ENCODE measurements at places on chromosomes 3 and 15.
A peak's percentile ranks its signal among the peaks of the same experiment; 100 is the strongest.

DNA sequence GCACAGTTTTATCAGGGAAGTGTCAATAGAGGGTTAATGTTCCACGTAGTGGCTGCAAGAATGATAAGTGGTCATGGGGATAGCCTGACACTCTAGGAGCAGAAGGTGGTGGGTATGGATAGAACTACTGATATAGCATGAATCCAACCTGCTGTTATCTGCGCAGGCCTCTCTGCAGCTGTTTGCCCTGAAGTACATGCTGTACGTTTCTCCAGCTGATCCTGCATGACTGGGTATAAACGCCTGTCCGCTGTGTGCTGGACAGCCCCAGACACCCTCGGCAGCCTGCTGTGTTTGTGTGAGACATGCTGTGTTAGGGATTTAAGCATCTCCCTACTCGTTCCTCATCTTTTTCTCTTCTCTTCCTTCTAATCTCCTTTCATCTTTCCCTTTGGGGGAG lies 87.1 kb downstream of the LPP start:
- DNase-seq, result peak; percentile 35

GRCh38 chr15:48144889-48145288 lies 24.1 kb downstream of the SLC24A5 start:
- no peak for DNase-seq

DNA sequence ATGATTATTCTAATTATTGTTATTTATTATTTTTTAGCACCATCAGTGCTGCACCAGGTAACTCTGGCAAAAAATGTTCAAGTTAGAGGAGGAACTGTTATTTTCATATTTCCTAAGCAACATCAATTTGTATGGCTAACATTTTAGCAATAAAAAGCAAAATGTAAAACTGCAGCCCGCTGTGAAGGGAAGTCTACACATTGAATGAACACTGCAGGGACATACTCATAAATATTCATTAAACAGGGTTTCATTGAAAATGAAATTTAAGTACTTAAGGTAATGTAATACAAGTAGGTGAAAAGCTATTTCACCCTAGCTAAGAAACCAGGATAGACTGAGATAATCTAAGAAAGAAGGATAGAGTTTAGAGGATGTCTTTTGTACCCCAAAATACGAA lies 532.7 kb downstream of the NLGN1 start:
- no peak for DNase-seq

DNA sequence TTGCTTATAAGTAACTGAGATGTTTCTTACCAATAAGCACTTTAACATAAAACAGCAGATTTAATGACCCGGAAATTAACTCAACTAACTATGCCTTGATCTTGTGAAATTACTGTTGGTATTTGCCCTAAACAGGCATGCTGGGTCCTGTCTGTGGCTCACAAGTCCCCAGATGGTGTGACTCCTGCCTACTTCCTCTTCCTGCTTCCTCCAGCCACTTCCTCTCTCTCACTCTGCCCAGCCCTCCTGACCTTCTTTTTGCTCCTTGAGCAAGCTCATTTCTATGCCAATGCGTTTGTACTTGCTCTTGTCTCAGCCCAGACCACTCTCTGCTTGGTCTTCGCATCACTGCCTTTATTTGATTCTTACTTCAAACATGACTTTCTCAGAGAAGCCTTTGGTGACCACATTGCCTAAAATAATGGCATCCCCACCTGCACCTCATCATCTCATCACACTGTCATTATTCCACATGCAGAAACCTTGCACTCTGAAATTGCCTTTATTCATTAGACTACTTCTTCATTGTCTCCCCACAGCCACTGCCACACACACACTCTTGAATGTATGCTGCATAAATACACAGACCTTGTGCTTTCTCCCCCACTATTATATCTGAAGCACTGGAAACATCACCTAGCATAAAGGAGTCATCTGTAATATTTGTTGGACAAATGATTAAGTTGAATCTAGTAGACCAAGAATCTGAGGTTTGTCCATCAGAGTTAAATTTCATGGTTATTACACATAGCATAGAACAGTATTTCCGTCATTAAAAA lies 256.3 kb upstream of the SEMA6D start:
- DNase-seq, result no peak

- DNase-seq, result no peak
Observed at GRCh38 chr3:5112043-5112442, 10.0 kb upstream of the ARL8B start.

DNA sequence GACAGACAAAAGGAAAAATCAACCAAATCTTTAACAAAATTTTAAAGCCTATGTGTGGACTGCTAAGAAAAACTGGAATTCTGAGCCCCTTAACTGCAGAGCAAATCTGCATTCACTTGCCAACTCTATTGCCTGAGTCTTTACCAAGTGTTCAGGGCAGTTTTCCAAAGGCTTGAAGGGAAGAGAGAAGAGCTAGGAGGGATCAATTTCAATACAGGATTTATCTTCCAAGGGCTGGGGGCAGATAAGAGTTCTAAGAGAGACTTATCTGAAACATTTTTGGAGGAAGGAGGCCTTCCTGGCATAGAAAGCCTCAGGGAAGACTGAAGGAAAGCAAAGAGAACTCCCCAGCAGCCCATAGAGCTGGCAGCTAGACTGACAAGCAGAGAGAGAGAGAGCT lies 31.4 kb upstream of the LSAMP start:
- DNase-seq, result no peak

GRCh38 chr3:109132801-109133473 lies 3.6 kb upstream of the C3orf85 start:
- no peak for DNase-seq

DNA sequence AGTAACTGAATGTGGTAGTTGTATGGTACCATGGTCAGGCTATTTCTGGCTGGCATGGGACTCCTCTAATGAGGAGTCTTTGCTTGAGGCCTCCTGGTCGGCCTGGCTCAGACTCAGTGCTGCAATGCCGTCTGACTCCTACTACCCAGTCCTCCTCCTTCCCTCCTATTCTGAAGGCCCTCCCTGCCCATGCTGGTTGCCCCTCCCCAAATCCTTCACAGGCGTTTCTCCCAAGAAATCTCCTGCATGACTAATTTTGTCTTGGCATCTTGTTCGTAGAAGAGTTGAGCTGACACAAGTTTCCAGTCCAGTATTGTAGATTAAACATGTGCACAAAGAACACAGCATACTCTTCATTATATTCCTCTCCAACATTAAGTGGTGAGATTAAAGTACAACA lies 115.5 kb downstream of the NFKBIZ start:
- DNase-seq, result peak; percentile 45

- no peak for DNase-seq
Observed at GRCh38 chr3:118468801-118469200, 565.8 kb downstream of the IGSF11 start.

DNA sequence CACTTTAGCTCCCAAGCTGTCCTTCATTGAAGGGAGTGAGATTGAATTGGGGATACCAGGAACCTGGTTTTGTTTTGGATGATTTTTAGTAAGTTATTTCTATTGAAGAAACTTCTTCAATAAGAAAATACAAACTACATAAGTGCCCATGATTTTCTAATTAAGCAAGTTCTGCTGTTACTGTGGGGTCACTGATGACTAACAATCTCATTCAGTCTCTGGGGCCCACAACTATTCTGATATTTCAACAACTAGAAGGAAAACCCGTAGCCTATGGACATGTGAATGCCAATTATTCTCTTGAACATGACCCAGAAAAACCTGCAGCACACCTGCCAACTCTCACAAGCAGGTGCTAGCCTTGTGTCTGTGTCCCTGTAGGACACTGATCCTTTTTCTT lies 184.6 kb downstream of the DCLK3 start:
- peak; percentile 49 for DNase-seq

- DNase-seq, result no peak
Observed at GRCh38 chr15:76467136-76467535, 130.6 kb downstream of the ISL2 start.

DNA sequence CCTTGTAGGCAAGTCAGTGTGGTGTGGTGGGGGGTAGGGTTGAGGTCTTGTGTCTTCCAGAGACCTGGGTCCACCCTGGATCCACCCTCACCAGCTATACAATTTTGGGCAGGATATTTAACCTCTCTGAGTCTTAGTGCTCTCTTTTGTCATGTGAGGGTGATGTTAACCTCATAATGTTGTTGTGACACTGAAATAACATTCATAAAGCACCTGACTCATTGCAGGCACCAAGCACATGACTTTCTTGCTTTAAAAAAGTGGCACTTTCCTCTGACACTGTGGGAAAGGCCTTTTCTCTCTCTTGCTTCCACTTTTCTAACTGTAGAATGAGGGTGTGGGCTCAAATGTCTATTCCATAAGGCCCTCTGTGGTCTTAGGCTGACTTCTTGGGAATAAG lies 75.5 kb downstream of the SCN10A start:
- no peak for DNase-seq

- DNase-seq, result peak; percentile 67
Observed at GRCh38 chr3:127588806-127589577, 1.5 kb downstream of the TPRA1 start.

DNA sequence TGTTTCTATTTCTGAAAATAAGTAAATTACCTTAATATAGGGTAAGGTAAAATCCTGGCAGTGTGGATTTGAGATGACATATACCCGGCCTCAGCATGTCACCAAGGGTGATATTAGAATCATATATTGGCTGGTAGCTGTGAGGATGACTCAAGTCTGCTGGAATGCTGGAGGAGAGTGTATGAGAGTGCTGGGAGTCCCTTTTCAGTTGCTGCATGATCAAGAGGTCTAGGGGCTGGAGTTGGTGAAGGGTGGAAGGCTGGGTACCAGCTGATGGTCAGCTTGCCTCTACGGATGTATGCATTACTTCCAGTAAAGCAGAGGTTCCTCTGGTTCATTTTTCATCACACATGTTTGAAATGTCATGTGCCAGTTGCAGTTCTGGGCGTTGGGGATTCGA lies 40.6 kb downstream of the SLC25A26 start:
- DNase-seq, result peak; percentile 27

DNA sequence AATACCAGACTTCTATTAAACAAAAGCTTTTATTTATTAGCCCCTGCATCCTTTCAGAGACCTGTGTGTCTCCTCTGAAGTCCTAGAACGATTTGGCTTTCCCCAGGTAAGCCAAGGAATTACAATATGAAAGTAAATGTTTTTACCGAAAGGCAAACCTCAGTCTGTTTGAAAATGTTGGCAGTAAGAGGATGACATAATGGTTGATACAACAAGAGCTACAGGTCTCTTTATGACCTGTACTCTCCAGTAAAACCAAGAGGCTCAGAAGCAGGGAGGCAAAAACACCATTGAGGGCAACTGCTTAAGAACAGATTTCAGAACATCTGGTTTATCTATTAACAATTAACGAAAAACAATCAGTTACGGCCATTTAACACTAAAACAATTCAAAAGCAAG lies 107.8 kb downstream of the ADAM10 start:
- DNase-seq, result no peak
